ENCODE measurements at places on chromosomes 6 and 20. TPM values are rescaled to one million over a fixed set of nuclear protein-coding genes. Genes with fewer than 3 reads are reported as not detected.

NKAPL gene
- 0.29 TPM for total RNA-seq

GRCh38 chr6:44161997-44162338 lies 3.3 kb downstream of the CAPN11 start:
- DNase-seq, result no peak

MYO6 gene
- total RNA-seq, result 0.42 TPM

LRRC73 gene
- 0.34 TPM for total RNA-seq

GRCh38 chr6:44342052-44342451 lies 398 bp upstream of the SPATS1 start:
- DNase-seq, result no peak
